Right atrium auricular region (tissue), 2 donors: ENCODE measurements at places on chromosomes 4 and X. TPM values are rescaled to one million over a fixed set of nuclear protein-coding genes. Genes with fewer than 3 reads are reported as not detected.

DNA sequence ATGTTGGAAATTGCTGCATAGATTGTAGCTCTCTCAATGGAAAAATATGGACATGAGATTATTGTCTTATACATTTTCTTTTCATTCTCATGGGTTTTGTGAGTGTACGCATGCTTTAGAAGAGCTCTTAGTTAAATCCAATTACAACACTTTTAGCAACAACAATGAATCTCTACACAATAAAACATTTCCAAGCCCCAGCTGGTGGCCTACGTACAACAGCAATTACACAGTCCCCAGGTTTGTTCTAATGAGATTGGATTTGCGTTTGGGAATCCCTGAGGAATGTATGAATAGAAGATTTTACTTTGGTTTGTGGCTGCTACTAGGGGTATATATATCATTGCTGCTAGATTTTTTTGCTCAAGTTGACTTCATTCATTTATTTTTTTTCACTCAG, 98.6 kb downstream of the FHDC1 start:
- H3K4me1 ChIP-seq, result no peaks in the 10 kb centered on the region
- DNase-seq, result no peak
- no peak overlapping the region for H3K27ac ChIP-seq

- no peak overlapping the region for H3K27ac ChIP-seq
- no peaks in the 10 kb centered on the region for H3K27me3 ChIP-seq
- H3K4me1 ChIP-seq, result no peaks in the 10 kb centered on the region
- H3K4me3 ChIP-seq, result no peak overlapping the region
- DNase-seq, result no peak
Observed at GRCh38 chr4:30962939-30963338, 242.8 kb downstream of the PCDH7 start.

DNA sequence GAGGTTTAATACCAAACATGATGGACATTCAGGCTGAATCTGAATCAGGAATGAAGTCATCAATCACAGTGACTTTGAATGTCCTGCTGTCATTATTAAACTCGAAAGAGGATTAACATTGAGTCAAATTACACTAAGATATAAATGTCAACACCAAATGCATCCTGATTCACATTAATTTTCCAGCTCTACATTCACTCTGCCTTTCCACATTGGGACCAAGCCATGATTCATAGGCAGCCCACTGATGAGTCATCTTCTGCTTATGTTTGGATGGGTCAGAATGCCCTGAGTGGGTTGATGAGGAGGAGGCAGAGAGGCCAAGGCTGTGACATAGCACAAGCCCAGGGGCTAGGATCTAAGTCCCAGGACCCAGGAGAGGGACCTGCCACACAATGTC, 247.6 kb upstream of the RPS6KA3 start:
- no peak for DNase-seq
- H3K36me3 ChIP-seq, result no peaks in the 10 kb centered on the region
- H3K4me1 ChIP-seq, result no peaks in the 10 kb centered on the region
- no peak overlapping the region for H3K4me3 ChIP-seq
- no peaks in the 10 kb centered on the region for H3K27me3 ChIP-seq

DNA sequence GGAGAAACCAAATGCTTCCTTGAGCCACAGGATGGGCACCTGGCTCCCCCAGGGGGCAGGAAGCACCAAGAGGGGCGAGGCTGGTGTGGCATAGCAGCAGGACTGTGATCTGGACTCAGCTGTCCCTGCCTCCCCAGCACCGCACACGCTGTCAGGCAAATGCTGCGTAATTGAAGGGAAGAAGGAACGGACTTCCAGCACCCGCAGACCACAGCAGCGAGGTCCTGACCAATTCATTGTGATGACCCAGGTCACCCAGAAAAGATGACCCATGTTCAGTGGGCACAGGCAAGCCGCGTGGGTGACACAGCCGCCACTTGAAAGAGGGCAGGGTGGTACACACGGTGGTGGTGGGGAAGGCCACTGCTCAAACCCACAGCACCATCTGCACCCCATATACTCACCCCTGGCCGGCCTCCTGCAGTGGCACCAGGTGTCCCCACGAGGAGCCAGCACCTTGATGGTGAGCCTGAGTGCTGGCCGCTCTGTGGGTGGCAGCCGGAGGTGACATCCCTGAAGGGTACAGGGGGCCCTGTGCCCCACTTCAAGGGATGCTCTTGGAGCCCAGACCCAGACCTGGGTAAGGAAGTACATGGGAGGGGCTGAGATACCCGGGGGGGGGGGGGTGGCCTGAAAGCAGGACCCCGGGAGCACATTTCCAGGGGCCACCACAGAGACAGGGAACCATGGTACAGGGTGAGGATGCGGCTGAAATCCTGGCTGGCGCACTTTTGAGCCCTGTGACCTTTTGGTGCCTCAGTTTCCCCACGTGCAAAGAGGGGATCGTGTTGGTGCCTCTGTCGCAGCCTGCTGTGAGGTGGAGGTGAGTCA, 11.5 kb downstream of the NAT8L start:
- H3K27ac ChIP-seq, result no peak overlapping the region
- no peaks in the 10 kb centered on the region for H3K27me3 ChIP-seq
- H3K4me1 ChIP-seq, result no peaks in the 10 kb centered on the region
- no peaks in the 10 kb centered on the region for H3K36me3 ChIP-seq
- H3K4me3 ChIP-seq, result no peak overlapping the region
- no peak for DNase-seq

DNA sequence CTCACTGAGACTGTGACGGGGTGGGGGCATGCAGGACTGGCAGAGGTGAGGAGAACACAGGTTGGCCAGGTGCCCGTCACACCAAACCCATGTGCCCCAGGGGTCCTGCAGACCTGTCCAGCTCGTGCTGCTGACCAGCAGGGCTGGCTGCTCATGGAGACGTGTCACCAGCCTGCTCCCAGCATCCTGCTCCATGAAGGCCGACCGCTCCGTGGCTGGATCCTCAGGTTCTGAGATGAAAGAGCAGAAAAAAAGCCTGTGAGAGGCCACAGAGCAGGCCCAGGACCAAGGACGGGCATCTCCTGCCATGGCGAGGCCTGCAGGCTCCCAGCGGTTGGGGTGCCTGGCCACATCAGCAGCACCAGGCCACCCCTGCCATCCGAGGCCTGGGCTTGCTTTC, 71.7 kb upstream of the DRD5 start:
- no peaks in the 10 kb centered on the region for H3K27me3 ChIP-seq
- no peaks in the 10 kb centered on the region for H3K4me1 ChIP-seq
- no peak overlapping the region for H3K27ac ChIP-seq

GRCh38 chrX:109622270-109622669, 2.7 kb downstream of the KCNE5 start:
- H3K36me3 ChIP-seq, result no peaks in the 10 kb centered on the region
- H3K27ac ChIP-seq, result no peak overlapping the region
- DNase-seq, result no peak
- no peak overlapping the region for H3K4me3 ChIP-seq

- no peak for DNase-seq
- H3K27ac ChIP-seq, result peak overlapping the region; percentile 55
- H3K27me3 ChIP-seq, result no peaks in the 10 kb centered on the region
- no peak overlapping the region for H3K4me3 ChIP-seq
- H3K36me3 ChIP-seq, result no peaks in the 10 kb centered on the region
Observed at GRCh38 chrX:120761810-120762209, 113.9 kb downstream of the CT47B1 start.

- no peaks in the 10 kb centered on the region for H3K36me3 ChIP-seq
- no peak overlapping the region for H3K27ac ChIP-seq
- H3K27me3 ChIP-seq, result no peaks in the 10 kb centered on the region
- no peaks in the 10 kb centered on the region for H3K4me1 ChIP-seq
- no peak for DNase-seq
- H3K4me3 ChIP-seq, result no peak overlapping the region
Observed at GRCh38 chrX:132842460-132843238, 115.8 kb downstream of the HS6ST2 start.

The SULT1B1 gene
- total RNA-seq, result 1.5 TPM

The ABCB7 gene
- 36.2 TPM for total RNA-seq

The HPGDS gene
- total RNA-seq, result not detected

The USP27X gene
- total RNA-seq, result 1.0 TPM

The PRRG1 gene
- total RNA-seq, result 17.4 TPM

The TMPRSS11D gene
- not detected for total RNA-seq

The FOXR2 gene
- total RNA-seq, result not detected
